ENCODE measurements at places on chromosomes 6 and 20.
A peak's percentile ranks its signal among the peaks of the same experiment; 100 is the strongest.

DNA sequence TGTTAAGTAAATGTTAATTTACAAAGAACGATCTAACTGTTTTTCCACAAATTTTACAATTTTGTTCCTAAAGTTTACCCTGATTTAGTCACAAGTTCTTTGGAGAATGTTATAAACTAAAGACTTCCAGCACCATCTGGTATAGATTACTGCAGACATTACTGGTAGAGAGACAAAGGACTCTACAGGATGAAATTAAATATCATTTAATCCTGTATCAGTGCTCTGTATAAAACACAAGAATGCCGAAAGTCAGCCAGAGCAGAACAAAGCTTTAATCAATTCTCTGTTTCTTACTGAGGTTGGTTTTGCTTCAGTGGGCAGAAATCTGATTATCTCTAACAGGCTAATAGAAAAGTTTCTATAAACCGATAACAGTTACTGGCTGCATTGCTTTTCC lies 763.6 kb downstream of the TENT5A start:
- H3K36me3 ChIP-seq, result no peaks in the 10 kb centered on the region
- no peak for DNase-seq
- no peak overlapping the region for H3K4me3 ChIP-seq
- H3K27ac ChIP-seq, result no peak overlapping the region
- no peaks in the 10 kb centered on the region for H3K27me3 ChIP-seq

- no peaks in the 10 kb centered on the region for H3K27me3 ChIP-seq
- H3K4me3 ChIP-seq, result no peak overlapping the region
- H3K36me3 ChIP-seq, result no peaks in the 10 kb centered on the region
- H3K4me1 ChIP-seq, result peaks cover under 1% of the 10 kb centered on the region
- no peak for DNase-seq
- no peak overlapping the region for H3K27ac ChIP-seq
Observed at GRCh38 chr20:44856856-44857448, 28.6 kb upstream of the YWHAB start.

DNA sequence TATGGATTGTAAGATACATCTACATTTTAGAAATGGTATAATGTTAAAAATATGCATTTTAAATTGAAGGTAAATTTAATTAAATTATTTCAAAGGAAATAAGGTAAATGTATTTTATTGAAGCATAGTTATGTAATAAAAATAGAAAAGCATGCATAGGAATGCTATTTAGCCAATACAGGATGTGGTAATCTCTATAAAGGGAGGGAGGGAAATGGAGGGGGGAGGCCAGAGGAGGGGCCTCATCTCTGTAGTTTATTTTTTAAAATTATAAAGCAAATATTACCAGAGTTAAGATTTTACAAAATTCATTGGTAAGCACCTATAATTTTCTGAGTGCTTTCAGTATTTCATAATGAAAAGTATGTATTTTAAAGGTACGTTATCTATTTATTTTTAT lies 27.2 kb downstream of the SLC16A10 start:
- no peak overlapping the region for H3K4me3 ChIP-seq
- no peak for DNase-seq
- H3K4me1 ChIP-seq, result peaks cover 4% of the 10 kb centered on the region
- H3K27me3 ChIP-seq, result no peaks in the 10 kb centered on the region

- peak overlapping the region; percentile 65 for H3K4me3 ChIP-seq
- DNase-seq, result no peak
- H3K27me3 ChIP-seq, result no peaks in the 10 kb centered on the region
- H3K4me1 ChIP-seq, result peaks cover 3% of the 10 kb centered on the region
- peak overlapping the region; percentile 77 for H3K27ac ChIP-seq
Observed at GRCh38 chr6:3230900-3231246, 3.4 kb upstream of the TUBB2B start.

- H3K36me3 ChIP-seq, result no peaks in the 10 kb centered on the region
- H3K27ac ChIP-seq, result peak overlapping the region; percentile 1
- peaks cover 27% of the 10 kb centered on the region for H3K4me1 ChIP-seq
- peak; percentile 84 for DNase-seq
- H3K4me3 ChIP-seq, result no peak overlapping the region
Observed at GRCh38 chr6:36907781-36908180, 22.0 kb downstream of the C6orf89 start.

GRCh38 chr6:88764081-88764480 lies 199.3 kb downstream of the RNGTT start:
- no peak overlapping the region for H3K4me3 ChIP-seq
- no peak for DNase-seq
- no peak overlapping the region for H3K27ac ChIP-seq
- H3K36me3 ChIP-seq, result no peaks in the 10 kb centered on the region

All from pancreas (tissue), 10 donors.